ENCODE measurements at places on chromosomes 2 and 18.

DNA sequence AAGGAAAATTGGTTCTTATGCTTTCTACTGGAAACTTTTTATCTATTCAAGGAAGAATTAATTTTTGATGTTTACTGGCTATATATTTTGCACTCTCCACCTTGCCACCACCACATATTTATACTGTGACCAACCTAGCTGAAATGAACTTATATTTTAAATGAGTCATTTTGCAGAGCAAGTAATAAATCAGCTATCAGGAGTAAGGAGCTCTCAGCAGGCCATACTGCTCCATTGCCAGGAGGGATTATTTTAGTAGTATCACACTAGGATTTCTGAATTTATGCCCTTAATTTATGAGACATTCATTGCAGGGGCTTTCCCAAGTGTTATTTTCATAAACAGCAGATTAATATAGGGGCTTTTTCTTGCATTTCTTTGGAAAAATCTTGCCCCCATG, 125.8 kb upstream of the CYP1B1 start:
- DNase-seq: no peak

DNA sequence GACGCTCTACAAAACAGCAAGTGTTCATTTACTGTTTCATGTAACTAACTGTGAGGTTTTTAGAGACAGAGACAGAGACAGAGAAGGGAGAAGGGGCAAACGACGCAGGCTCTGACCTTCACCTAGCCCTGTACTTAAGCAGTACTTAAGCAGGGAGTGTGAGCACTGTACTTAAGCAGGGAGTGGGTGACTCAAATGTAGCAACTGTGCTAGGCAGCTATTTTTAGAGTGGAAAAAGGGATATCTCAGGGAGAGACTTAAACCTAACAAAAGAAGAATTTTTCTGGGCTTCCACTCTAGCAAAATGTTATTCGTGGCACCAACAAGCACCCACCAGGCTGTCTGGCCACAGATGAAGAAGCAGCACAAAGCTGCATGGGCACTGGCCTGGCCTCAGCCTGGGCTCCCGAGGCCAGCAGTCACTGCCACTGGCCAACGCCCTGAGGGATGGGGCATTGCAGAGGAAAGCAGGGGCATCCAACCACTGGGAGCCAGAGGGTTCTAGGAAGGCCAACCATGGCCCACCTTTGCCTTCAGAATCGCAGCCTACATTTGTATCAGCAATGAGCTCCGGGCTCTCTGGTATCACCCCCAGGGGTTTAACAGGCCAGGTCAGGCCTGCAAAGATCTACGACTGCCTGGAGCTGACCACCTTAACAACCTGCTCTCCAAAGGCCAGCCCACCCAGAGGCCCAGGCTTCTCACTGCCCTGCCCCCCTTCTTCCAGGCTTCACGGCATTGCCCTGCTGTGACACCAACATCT, 154.3 kb downstream of the TTC32 start:
- DNase-seq: no peak

DNA sequence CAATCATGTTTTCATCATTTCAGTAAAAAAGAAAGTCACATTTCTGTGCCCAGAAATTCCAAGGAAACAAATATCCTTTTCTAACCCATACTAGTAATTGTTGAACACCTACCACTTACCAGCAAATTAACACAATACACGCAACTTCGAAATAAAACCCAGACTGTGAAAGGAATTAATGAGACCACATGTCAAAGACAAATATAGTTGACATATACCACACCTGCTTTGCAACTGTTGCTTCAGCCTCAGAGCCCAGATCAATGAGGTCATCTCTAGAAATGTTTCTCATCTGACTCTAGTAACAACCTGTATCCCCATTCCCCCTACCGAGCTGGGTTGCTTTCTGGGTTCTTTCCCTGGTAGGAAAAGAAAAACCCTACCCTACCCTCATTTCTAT, 52.6 kb downstream of the TRIP12 start:
- no peak for DNase-seq

- DNase-seq: no peak
Observed at GRCh38 chr2:47014564-47015051, 99.0 kb upstream of the MCFD2 start.

- no peak for DNase-seq
Observed at GRCh38 chr2:24907116-24907515, 12.9 kb downstream of the ADCY3 start.

DNA sequence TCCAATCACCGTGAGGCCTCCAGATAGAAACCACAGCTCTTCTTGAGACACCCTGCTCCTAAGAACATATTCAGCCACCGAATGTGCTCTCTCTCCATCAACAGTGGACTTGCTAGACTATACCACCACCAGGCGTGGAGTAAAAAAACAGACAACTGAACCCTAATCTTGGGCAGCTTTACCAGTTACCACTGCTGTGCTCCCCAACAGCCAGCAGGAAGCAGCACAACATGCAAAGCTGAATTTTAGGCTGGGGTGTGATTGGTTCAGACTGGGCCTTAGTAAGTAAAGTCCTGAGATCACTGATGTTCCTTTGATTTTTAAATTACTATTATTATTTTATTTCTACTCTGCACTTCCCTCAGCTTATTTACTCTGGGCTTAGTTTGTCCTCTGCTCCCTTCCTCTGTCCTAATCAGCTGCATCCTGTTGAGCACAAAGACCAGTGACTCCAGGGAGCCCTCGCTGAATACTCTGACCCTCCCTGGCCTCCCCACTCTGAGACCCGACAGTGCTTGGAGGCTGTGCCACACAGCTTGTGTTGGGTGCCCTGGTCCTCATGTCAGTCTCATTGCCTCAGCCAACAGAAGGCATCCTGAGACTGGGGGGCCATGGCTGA, 21.9 kb downstream of the MRPL35 start:
- DNase-seq: peak; percentile 18

GRCh38 chr18:53625997-53626599, 598.4 kb downstream of the MBD2 start:
- no peak for DNase-seq

- no peak for DNase-seq
Observed at GRCh38 chr2:52703004-52703403, 1064.6 kb upstream of the CHAC2 start.

- DNase-seq: no peak
Observed at GRCh38 chr2:101609433-101609832, 88.1 kb upstream of the MAP4K4 start.

GRCh38 chr2:189391201-189391600, 50.1 kb upstream of the WDR75 start:
- DNase-seq: no peak

- DNase-seq: no peak
Observed at GRCh38 chr18:62611453-62612288, 88.8 kb downstream of the ZCCHC2 start.

- no peak for DNase-seq
Observed at GRCh38 chr2:45259547-45260160, 250.4 kb upstream of the SIX2 start.

DNA sequence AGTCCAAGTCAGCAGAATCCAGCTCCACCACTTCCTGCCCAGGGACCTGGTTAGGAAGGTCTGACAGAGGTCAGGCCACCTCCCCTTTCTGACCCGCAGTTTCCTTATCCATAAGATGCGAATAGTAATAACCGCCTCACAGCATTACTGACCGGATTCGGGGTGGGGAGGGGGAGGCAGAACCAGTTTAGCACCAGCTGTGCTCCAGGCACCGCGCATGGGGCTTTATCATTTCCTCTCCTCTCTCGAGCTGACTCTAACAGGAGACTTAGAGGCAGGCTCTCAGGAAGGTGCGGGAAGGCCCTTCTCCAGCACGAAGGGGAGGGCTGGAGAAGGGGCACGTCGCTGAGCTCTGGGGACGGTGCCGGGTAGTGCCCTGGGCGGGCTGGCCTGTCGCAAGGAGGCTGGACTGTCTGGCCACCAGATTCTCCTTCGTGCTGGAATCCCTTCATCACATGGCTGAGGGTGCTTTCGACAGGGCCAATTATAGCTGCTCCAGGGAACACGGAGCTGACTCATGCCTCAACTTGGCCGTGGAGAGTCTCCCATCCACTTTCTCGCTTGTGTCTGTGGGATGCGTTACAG, 5.7 kb downstream of the EHD3 start:
- DNase-seq: no peak

DNA sequence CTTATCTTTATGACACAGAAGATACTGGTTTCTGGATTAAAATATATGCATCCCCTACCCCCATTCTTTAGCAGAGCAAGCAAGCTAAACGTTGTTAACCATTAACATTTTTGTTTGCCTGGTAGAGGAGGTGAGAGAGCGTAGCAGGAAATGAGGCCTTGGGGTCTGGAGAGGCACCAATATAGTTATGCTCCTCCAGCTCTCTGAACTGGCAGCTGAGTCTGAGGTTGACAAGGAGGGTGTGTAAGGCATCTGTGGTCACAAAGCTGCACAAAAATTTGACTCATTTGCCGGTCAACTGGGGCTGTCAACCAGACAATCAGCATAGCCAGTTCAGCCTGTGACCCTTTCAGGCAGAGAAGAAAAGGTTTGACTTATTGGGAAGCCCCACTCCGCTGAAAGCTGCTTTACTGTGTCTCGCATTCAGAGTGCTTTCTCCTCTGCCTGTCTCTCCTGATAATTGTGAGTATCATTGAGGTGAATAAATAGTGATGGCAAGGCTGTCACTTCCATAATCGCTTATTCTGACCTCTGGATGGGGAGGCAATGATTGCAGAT, 647.5 kb upstream of the SETBP1 start:
- DNase-seq: no peak

All from stimulated activated naive CD4-positive, alpha-beta T cell treated with Interleukin-2 at 50 U/mL for 16 hours (primary cell).